ENCODE measurements at places on chromosomes 3 and 15. TPM values are rescaled to one million over a fixed set of nuclear protein-coding genes. Genes with fewer than 3 reads are reported as not detected.

DNA sequence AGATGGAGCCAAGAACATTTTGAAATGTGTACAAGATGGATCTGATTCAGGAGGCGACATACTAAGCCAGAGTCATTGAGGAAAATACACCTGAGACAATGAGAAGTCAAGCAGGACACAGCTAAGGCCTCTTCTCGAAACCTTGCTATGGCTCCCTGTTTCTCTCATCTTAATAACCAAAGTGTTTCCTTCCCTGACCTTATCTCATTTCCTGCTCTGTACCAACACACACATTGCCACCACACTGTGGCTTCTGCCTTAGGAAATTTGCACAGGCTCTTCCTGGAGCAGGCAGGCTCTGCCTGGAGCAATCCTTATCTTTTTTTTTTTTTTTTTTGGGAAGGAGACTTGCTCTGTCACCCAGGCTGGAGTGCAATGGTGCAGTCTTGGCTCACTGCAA is 36.6 kb downstream of the OXSM start:
- no peaks in the 10 kb centered on the region for H3K4me1 ChIP-seq
- H3K27me3 ChIP-seq = no peaks in the 10 kb centered on the region
- no peak overlapping the region for H3K4me3 ChIP-seq
- no peak for DNase-seq

GRCh38 chr15:91946075-91946474 is 92.6 kb downstream of the SLCO3A1 start:
- H3K4me3 ChIP-seq = no peak overlapping the region
- H3K36me3 ChIP-seq = no peaks in the 10 kb centered on the region
- no peak overlapping the region for H3K27ac ChIP-seq
- DNase-seq = no peak
- H3K4me1 ChIP-seq = no peaks in the 10 kb centered on the region
- no peaks in the 10 kb centered on the region for H3K27me3 ChIP-seq

TUBGCP4 gene
- 16.2 TPM for total RNA-seq

- no peak overlapping the region for H3K27ac ChIP-seq
- H3K4me3 ChIP-seq = no peak overlapping the region
- peaks cover 6% of the 10 kb centered on the region for H3K27me3 ChIP-seq
- DNase-seq = no peak
- no peaks in the 10 kb centered on the region for H3K36me3 ChIP-seq
These were observed 29.1 kb upstream of the SRGAP3 start for GRCh38 chr3:9278498-9278897.

- H3K36me3 ChIP-seq = no peaks in the 10 kb centered on the region
- H3K4me1 ChIP-seq = no peaks in the 10 kb centered on the region
- no peak overlapping the region for H3K4me3 ChIP-seq
- DNase-seq = no peak
- H3K27me3 ChIP-seq = peaks cover 9% of the 10 kb centered on the region
- H3K27ac ChIP-seq = no peak overlapping the region
These were observed 2.9 kb downstream of the SOX14 start for GRCh38 chr3:137766876-137767537.

DNA sequence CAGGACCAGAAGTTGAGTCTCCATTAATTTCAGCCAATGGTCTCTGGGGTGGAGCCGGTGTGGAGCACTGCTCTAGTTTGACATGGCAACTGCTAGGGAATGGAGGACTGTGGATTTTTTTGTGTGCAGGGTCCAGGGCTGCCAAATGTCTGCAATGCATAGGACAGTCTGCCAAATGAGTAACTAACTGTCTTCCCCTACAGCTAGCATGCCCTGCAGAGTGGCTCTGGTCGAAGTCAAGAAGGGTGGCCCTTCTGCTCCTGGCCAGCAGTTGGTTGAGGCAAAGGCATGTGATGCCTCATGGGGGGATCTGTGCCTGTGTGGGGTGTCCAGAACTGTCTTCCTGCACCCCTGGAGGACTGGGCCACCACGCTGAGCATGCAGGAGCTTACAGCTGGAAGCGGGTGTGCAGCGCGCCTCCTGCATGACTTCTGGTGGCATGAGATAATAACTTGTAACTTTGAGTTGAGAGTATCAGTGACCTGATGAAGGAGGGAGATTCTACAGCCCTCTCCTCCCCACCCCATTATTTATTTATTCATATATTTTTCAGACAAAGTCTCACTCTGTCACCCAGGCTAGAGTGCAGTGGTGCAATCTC is 4.6 kb downstream of the TPRA1 start:
- DNase-seq = no peak
- no peaks in the 10 kb centered on the region for H3K4me1 ChIP-seq
- no peak overlapping the region for H3K4me3 ChIP-seq

CX3CR1 gene
- total RNA-seq = not detected

Data from SJCRH30 (cell line).